Regular cardiac myocyte (primary cell): ENCODE measurements at places on chromosomes 12 and 14. TPM values are rescaled to one million over a fixed set of nuclear protein-coding genes. Genes with fewer than 3 reads are reported as not detected.

The FGF6 gene
- not detected in 2 replicates for total RNA-seq

The GRIP1 gene
- total RNA-seq: under 0.01 and 0.96 TPM in 2 replicates

The NGB gene
- not detected in 2 replicates for total RNA-seq

The STAC3 gene
- total RNA-seq: 0.19 and 1.1 TPM in 2 replicates

The RNU4-1 gene
- under 0.01 TPM in 1 of 2 replicates, not detected in the other for total RNA-seq

The EFS gene
- total RNA-seq: 4.2 and 4.6 TPM in 2 replicates

The DHH gene
- total RNA-seq: 0.19 TPM in 1 of 2 replicates, not detected in the other

The CLEC2A gene
- not detected in 2 replicates for total RNA-seq

The PARPBP gene
- total RNA-seq: 5.6 and 18.0 TPM in 2 replicates

The SYNE2 gene
- total RNA-seq: 8.6 and 10.7 TPM in 2 replicates

The MYF6 gene
- total RNA-seq: not detected in 2 replicates

The GPR65 gene
- 0.19 and 0.28 TPM in 2 replicates for total RNA-seq

The REP15 gene
- 2.9 and 3.1 TPM in 2 replicates for total RNA-seq
